ENCODE measurements at places on chromosomes 3 and 15.

DNA sequence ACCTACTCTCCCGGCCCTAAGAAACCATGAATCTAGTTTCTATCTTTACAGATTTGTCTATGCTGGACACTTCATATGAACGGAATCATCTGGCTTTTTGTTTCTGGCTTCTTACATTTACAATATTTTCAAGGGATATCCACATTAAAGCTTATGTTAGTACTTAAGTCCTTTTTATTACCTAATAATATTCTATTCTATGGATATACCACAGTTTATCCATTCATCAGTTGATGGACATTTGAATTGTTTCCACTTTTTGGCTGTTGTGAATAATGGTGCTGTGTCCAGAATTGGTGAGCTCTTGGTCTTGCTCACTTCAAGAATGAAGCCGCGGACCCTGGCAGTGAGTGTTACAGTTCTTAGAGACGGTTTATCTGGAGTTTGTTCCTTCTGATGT, 42.6 kb downstream of the ARHGAP31 start:
- no peak for DNase-seq

DNA sequence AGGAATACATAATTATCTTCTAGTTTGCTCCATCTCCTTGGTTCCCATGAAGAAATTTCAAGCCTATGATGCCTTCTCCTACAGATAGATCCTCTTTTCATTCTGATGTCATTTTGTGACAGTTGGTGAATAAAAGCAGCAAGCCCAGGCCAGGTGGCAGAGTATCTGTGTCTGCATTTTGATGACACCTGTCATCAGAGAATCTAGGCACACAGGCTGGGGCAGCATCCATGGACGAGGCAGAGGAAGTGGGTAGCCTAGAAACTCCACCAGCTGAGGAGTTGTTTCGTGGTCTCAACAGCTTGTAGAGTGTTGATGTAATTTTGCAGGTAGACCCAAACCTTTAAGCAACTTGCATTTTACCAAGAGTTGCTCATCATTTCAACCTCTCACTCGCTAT, 269.8 kb downstream of the FEZF2 start:
- DNase-seq = no peak

DNA sequence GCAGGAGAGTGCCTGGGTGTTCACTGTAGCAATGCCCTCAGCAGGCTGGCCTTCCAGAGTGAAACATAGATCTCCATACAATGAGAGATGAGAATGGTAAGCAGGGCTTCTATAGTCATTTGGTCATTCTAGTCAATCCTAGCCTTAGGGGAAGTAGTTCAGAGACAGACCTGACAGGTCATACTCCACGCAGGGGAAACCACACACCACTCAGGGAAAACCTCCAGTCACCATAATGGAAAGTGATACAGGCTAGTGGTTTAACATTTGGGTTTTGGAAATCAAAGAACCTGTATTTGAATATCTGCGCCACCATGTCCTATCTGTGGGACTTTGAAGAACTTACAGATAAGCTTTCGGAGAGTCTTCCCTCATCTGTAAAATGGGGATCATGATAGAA, 425.7 kb upstream of the PPP2R3A start:
- DNase-seq = no peak

GRCh38 chr3:137764001-137764433, at the start of gene SOX14:
Gene SOX14, plus strand, starts transcription at chr3:137764315. Its CDS starts 470 bp downstream, at chr3:137764785.
- DNase-seq = peak; percentile 85

DNA sequence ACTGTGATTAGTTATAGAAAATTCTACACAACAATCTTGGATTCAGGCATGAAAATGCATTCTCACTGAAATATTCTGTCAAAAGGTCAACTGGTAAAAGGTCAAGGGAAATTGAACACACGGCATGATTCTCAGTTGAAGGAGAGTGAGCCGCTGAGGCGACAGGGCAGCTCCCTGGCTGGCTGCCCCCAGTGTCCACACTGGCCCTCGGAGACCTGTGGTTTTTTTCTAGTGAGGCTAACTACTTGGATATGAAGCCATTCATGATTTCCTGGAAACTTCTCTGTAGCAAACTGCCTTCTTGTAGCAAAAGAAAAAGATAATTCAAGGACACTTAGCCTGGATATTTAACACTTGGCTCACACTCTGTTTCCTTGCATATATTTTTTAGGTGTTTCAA, 37.2 kb downstream of the AADACL2 start:
- no peak for DNase-seq

GRCh38 chr3:18868911-18869689, 279.2 kb upstream of the KCNH8 start:
- no peak for DNase-seq

- no peak for DNase-seq
Measured at GRCh38 chr3:162096874-162097273, 600.3 kb downstream of the OTOL1 start.

DNA sequence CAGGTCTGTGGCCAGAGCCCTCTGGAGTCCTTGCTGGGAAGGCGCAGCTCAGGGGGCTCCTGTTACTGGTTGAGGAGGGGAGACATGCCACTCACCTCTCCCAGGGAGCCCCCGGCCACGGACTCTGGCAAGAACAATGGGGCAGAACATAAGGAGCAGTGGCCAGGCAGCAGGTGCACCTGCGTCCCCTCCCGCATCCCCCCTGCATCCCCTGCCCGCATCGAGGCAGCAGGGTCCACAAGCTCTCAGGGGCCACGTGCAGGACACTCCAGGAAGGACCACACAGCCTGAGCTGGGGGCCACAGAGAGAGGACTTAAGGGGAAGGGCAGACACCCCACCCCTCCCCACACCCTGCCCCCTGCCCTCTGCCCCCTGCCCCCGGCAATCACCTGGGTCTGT, 73.0 kb downstream of the TFRC start:
- DNase-seq = no peak

- DNase-seq = no peak
Measured at GRCh38 chr3:185082149-185082548, 70.7 kb downstream of the C3orf70 start.

DNA sequence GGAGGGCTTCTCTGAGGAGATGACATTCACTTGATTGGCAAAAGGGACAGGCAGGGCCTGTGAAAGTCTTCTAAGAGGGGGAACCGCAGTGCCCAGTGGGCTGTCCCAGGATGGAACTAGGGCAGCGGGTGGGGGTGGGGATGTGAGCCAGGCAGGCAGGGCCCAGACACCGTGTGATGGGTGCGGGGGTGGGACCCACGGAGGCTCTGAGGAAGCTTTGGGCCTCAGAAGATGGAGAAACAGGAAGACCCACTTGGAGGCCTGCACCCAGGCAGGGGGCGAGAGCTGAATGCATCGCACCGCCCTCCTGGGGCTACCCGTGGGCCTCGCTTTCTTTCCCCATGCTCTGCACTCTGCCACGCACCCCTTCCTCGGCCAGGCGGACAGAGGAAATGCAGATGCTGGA, 32.9 kb upstream of the ACAD9 start:
- no peak for DNase-seq

GRCh38 chr15:76278651-76279050, 32.6 kb downstream of the ETFA start:
- DNase-seq = no peak

GRCh38 chr3:126338790-126339288, 18.4 kb downstream of the KLF15 start:
- DNase-seq = peak; percentile 48

DNA sequence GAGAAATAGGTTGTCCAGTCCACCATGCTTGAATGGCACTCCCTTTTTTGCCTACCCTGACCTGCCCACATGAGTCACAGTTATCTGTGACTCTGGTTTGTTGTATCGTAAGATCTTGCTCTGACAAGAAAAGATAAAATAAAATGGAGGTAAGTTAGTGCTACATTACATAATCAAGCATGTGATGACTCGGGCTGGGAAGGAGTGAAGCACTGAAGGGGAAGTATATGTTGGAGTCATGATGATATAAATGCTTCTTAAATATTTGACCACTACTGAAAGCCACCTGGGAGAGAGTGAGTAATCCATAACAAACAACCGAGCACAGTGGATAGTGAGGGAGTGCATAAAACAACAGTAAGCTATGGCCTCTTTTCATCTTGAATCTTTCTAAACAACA, 124.4 kb downstream of the SHOX2 start:
- no peak for DNase-seq

- peak; percentile 19 for DNase-seq
Measured at GRCh38 chr3:127825756-127826155, 3.4 kb upstream of the MGLL start.

DNA sequence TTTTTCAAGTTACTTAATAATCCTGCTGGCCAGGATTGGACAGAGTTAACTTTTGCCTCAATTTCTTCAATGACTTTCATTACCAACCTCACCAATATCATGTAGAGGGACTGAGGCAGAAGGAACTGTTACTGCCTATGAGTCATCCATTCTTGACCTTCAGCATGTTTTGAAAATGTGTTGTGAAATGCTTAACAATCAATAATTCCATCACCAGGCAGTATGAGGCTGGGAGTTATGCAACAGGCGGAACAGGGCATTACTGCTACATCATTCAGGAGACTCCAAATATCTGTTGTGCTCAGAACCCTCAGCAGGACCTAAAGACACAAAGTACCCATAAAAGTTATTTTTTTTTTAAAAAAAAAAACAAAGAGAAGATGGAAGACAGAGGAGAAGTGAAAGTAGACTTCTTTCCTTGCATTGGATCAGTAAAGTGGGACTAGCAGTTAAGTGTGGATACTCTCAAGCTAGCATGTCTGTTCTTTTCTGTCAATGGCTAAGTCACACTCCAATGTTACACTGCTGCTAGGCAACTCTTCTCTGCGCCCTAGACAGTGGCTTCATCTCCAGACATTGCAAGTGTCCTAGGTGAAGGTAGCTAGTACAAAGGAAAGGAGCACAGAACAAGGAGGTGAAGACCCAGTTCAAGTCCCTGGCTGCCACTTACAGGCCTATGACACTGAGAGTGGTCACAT, 184.9 kb upstream of the LPP start:
- peak; percentile 17 for DNase-seq

DNA sequence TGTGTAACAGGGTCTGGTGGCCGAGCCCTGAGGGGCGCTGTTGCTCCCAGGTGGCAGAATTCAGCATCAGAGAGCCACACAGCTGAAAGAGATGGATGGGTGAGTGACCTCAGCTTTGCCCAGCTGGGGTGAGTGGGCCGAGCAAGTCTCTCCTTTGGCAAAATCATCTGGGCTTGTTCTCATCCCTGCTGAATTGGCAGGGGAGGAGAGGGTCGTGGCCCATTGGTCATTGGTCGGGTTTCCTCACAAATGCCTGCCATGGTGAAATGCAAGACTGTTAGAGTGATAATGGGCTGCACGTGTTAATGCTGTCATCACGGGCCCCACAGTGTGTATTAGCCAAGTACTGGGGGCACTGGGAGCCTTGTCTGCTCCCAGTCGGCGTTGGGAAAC, 15.9 kb downstream of the ABHD2 start:
- DNase-seq = no peak

DNA sequence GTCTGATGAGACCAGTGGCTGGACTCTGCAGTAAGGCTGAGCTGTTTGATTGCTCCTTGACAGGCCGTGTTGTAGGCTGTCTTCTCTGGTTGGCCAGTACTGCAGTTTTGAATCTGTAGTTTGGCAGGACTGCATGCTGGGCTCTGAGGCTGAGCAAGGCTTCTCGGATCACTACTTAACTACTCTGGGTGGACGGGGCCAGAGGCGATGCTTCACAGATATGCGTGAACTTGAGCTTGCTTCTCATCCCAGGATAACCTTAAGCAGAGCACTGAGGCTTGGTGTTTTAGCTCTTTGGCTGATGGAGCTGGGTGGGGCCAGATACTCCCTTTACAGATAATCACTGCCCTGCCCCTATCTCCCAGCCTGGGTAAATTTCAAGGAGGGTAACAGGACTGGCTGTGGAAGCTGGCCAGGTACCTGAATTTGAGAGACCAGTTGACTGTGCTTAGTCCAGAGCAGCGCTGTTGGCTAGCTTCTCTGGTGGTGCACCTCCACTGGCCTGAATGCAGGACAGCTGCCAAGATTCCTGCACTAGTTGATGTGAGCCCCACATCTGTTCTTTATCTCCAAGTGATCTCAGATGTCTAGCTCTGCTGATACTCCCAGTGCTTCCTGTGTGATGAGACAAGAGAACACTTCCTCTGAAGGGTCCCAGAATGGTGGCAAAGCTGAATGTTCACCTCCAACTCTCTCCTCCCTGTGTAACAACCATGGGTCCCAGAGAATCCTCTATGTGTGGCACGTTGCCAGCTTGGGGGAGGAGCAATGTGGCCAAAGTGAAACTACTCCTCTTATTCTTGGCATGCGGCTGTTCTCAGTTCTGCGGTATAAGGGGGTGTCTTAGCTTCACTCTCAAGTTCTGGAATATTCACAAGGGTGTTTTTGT, 37.9 kb downstream of the RPL39L start:
- DNase-seq = no peak

- no peak for DNase-seq
Measured at GRCh38 chr3:39118079-39118478, 10.6 kb downstream of the TTC21A start.

- no peak for DNase-seq
Measured at GRCh38 chr3:12659316-12660015, 4.5 kb downstream of the RAF1 start.

- DNase-seq = no peak
Measured at GRCh38 chr3:116852803-116853202, 143.2 kb downstream of the TUSC7 start.

DNA sequence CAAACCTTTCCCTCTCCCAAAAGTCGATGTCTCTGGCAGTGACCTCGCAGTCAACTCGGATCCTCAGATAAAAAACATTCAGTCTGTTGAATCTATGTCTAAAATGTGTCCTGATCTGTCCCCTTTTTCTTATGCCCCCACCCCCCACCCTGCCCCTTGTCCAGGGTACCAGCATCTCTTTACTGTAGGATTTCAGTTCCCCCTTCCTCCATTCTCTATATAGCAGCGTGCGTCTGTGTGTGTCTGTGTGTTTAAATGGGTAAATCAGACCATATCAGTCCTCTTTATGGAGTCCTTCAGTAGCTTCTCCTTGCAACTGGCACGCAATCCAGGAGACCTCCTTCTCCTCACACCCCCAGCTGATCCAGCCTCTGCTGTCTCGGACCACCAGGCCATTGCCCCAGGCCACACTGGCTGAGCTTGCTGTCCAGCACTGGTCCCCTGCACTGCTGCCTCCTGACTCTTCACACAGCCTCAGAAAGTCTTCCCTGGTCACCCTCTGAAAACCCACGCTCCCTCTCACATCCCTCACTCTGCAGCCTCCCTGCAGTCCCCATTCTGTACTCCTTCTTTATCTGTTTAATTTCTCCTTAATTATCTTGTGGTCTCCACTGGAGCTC, 1.5 kb downstream of the LRRK1 start:
- no peak for DNase-seq

GRCh38 chr15:70906842-70907241, 14.2 kb downstream of the LRRC49 start:
- DNase-seq = no peak

- DNase-seq = no peak
Measured at GRCh38 chr3:71089271-71089847, 494.2 kb downstream of the FOXP1 start.

DNA sequence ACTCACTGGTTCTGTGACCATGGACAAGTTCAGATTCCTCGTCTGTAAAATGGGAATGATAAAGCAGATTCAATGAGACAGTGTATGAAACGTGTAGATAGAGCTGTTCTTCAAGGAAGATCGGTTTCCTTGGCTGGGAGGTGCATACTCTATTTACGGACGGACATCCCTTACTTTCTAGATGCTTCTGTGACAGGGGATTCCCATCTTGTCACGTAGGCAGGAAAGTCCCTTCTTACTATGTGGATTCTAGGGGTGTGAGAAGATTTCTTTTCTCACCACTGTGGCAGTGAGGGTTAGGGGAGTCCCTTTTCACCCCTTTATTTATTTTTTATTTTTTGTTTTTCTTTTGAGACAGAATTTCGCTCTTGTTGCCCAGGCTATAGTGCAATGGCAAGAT, 180.9 kb upstream of the TBL1XR1 start:
- no peak for DNase-seq
